ENCODE measurements at places on chromosomes 3 and 15.

DNA sequence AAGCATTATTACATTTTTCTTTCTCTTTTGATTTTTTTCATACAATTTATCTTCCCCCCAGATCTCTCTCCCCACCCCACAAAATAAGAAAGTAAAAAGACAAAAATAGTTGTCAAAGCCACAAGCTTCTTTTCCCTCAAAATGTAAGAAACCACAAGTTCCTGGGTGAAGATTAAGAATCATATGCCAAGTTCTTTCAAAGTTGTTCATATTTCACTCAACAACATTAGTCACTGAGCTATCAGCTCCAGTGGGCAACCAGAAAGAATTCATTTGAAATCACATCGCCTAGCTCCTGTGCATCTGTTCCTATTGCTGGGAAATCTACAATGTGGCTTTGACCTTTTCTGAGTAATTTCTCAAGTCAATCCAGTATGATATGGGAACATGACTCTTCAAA, 681.6 kb upstream of the ARPP21 start:
- DNase-seq, result no peak

DNA sequence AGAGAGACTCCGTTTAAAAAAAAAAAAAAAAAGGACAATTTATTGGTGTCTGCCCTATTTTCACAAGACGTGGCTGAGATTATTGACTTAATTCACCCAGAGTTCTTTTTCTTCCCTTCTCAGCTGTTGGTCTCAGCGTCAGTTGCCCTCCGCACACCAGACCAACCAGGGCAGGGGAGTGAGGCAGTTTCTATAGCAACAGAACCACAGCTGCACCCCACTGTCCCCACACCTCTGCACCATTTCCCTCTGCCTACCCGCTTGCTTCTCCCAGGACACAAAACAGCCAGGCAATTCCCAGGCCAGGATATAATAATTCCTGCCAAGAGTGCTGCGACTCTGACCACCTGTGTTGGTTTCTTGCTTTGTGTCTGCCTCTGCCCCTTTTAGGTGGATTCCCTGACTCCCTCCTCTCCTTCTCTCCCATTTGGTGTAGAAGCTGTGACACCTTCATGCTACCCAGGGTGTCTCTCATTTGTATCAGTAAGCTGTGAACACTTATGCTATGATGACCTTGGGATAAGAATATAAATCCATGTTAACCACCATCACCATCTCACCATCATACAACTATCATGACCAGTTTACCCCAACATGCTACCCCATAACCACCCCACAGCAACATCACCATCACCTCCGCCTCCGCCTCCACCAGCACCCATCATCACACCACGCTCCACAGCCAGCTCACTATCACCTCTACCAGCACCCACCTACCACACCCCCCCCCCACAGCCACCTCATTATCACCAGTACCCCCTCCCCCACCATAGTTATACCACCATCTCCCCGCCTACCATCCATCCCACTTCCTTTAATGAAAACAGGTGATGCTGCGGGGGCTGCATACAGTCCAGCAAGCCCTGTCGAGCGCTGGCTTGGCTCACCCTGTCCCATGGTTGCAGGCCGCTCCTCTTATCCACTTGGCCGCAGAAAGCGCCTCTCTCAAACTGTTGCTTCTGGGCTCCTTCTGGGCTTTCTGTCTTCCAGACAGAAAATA, 589 bp downstream of the EPB42 start:
- DNase-seq, result no peak

GRCh38 chr3:9878700-9879099, 1.4 kb downstream of the CIDEC start:
- DNase-seq, result no peak

DNA sequence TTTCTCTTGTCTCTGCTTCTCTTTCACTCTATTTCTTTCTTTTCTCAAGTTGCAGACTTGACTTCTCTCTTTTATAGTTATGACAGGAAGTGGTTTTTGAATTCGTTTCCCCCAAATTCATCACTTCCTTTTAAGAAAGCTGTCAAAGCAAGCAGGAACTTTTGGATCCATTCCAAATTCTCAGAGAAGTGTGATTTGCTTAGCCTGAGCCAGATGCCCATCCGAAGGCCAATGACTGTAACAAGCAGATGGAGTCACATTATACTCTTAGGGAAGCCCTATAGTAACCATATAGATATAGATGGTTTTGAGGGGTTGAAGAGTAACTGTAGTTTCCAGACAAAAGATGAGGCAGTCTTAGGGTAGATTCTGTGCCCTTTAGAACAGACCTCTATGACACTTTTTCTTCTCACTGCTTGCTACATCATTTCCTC, 592.0 kb upstream of the KCNMB2 start:
- DNase-seq, result no peak

DNA sequence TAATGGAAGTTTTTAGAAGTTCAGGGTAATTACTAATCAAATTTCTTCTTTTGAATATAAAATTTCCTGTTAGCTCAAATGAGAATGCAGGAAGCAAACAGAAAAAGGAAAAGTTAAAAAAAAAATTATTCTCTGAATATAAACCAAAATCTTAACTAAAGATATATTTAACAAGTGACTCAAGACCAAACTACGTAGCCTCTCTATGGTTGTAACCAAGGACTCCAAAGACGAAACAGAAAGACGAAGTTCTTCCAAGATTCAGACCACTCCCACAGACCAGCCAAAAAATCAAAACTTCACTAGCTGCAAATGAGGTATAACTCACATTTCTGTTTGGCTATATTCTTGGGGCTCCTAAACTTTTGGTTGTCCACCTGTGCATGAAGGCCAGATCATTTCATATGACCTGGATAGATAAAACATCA, 846.5 kb upstream of the ALCAM start:
- DNase-seq, result no peak

GRCh38 chr3:52123106-52123725, 31.0 kb downstream of the POC1A start:
- peak; percentile 67 for DNase-seq
